ENCODE measurements at places on chromosomes 1 and 21.

DNA sequence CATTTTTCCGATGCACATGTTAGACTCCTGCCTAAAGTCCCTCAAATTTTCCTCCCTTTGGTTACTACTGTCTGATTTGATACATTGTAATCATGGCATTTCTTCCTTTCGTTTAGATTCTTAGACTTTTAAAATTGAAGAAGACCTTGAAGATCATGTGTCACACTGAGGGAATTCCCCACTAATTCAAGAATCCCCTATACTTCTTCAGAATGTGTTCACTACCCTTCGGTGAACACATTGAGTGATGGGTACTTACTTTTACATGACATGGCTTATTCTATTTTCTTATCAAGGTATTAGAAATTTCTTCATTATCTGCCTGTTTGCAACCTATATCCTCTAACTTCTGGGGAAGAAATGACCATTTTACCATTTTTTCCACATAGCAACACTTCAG is 85.9 kb downstream of the LHX8 start:
- no peak for DNase-seq

DNA sequence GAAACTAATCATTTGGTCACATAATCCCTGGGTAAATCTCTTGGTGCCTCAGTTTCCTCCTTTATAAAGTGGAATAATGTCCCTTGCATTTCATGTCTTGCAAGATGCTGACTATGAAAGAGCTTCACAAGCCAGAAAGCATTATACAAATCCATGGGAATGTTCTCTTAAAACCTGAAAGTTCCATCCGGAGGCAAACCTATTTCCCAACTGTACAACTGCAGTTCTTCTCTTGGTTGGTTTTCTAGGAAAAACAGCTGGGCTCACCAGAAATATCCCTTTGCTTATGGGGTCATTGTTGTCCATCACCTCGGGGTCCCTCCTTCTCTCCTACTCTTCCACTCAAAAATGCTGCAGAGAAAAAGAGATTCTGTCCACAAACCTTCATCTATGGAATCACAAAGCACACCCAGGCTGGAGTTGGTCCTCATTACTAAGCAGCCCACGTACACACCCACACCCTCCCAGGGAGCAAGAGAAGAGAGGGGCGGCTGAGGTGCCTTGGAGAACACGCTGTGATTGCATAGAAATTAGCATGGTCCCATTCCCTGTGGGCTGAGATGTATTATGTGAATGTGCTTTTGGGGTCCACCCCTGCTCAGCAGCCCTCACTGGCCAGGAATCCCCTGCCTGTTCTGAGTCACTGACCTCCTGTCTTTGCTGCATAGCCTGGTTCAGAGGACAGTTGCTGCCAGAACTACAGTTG is 5.0 kb upstream of the PLXNA2 start:
- DNase-seq = no peak

DNA sequence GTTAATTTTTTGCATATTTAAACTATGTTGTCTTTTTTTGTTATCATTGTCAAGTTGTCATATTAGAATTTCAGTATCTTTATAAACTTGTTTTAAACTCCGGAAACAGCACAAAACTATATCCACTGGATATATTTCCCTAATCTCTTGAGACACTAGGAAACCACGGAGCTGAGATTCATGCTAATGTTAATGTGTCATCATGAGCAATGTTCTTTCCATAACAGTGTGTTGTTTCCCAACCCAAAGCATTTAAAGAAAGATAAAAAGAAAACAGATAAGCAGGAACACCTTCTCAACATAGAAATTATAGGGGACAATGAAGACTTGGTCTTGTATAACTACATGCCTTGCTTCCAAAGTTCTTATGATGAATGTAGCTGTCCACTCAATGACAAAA is 626.2 kb upstream of the TMPRSS15 start:
- no peak for DNase-seq

GRCh38 chr1:14939527-14940284 is 213.8 kb upstream of the TMEM51 start:
- DNase-seq = no peak

- DNase-seq = no peak
These were observed 488 bp downstream of the FAM78B start for GRCh38 chr1:166166329-166166697.

GRCh38 chr1:117237726-117238381 is 27.1 kb upstream of the VTCN1 start:
- DNase-seq = no peak

GRCh38 chr1:180981596-180982387 is 40.9 kb downstream of the STX6 start:
- no peak for DNase-seq

- no peak for DNase-seq
These were observed 4.0 kb upstream of the PROX1 start for GRCh38 chr1:213983493-213984386.

DNA sequence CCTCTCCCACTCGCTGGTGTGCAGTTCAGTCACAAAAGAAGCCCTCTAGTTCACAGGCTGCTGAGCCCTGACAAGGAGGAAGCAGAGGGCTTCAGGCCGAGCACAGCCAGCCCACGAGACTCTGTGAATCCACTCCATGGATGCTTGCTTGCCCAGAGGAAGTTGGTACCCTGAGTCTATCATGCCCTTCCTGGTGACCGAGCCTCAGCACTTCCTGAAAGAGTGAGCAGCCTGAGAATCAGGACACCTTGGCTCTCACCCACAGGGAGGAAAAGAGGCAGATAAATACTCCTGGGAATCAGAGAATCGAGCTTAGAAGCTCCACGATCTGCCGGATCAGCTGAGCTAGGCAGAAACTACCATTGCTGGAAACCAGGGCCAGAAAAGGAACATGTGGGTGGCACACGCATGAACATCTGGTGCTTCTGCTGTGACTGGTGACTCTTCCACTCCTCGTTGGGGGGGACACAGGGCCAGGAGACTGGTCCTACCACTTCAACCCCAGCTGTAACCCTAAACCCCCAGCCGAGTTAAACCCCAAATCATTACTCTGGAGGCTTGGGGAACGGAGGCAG is 376.3 kb upstream of the CAMK1G start:
- DNase-seq = no peak

DNA sequence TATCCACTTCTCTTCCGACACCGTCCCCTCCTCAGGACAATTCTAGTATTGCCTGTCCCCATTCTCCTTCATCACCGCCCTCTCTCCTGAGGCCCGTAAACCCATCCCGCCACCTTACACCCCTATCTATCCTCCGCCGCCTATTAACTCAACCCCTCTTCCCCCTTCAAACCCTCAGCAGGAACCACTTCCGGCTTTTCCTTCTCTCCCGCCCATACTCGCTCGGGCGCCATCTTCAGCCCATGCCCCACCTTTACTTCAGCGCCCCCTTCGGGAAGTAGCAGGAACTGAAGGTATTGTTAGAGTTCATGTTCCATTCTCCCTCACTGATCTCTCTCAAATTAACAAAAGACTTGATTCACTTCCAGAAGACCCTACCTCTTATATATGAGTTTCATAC is 31.6 kb downstream of the VN1R5 start:
- no peak for DNase-seq

GRCh38 chr1:32709075-32709474 is 6.5 kb upstream of the SYNC start:
- no peak for DNase-seq

DNA sequence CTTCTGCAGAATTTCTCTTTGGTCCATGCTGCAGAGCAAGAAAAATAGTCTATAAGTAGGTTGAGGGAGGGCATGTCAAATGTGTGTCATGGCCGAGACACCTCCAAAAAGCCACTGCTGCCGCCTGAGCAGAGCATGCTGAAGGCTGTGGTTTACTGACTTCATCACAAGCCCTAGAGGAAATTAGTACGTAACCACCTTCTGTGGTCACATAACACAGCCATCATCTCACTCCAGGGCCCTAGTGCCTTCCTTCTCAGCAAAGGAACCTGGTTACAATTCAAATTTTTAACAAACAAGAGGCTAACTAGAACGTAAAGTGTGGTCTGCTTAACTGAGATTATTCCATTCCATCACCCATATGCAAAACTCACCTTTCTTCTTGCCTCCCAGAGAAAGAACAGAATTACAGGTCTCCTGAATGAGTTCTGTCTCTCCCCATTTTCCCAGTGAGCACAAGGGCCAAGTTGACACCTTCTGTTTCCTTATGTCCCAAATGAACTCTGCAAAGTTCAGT is at the start of gene PTPN22:
PTPN22 (minus strand) TSS at position 116 of the 517 bp plus-strand sequence.
- DNase-seq = peak; percentile 49

DNA sequence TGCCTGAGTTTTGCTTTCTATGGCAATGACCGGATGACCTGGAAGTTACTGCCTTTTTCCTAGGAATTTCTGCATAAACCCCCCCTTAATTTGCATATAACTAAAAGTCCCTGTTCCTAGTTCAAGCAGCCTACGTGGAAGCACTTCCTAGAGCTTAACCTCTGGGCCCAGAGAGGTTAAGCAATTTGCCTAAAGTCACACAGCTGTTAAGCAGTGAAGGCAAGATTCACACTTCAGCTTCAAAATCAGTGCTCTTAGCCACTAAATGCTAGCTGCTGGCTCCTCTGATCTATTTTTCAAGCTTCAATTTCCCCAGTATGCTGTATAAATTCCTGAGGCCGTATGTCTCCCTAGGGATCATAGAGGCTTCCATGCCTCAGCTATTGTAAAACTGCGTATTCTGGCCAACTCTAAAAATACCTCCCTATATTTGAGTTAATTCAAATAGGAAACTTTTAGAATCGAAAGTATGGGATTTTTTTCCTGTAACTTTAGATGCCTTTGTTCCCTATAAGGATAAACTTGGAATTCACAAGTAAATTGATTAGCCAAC is 53.1 kb upstream of the CD5L start:
- DNase-seq = no peak

DNA sequence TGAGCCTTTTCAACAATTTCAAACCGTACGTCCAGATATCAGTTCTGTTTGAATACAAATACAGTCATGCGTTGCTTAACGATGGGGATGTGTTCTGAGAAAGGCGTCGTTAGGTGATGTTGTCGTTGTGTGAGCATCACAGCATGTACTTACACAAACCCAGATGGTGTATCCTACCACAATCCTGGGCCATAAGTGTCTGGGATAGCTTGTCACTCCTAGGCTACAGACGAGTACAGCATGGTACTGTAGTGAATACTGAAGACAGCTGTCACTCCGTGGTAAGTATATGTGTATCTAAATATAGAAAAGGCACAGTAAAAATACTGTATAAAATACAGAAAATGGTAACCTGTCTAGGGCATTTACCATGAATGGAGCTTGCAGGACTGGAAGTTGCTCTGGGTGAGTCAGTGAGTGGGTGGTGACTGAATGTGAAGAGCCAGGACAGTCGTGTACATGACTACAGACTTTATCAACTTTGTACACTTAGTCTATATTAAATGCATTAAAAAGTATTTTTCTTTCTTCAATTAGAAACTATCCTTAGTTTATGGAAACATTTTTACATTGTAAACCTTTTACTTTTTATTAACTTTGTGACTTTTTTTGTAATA is 10.5 kb upstream of the OR2W3 start:
- no peak for DNase-seq

GRCh38 chr1:52792036-52792435 is 50.5 kb upstream of the ZYG11A start:
- no peak for DNase-seq

GRCh38 chr1:11802616-11802972 is 3.2 kb downstream of the MTHFR start:
- no peak for DNase-seq
